ENCODE measurements at places on chromosomes 5 and 9.

DNA sequence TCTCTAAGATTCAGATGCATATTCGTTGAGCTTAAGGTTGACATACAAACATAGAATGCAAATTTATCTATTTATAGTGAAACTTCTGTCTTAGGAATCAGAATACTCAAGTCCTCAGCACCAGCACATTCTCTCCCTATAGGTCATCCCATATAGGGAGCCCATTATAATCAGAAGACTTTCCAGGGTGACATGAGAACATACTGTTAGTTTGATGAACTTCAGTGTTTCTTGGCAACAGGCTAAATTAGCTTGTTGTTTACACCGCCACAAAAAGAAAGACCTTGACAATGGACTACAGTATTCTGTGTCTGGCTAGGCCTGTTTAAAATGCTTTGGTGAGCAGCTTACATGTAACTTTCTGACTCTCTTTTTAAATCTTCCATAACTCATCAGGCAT lies 104.2 kb downstream of the TAF11L14 start:
- no peak for DNase-seq

GRCh38 chr9:78566521-78566920 lies 269.6 kb downstream of the PSAT1 start:
- DNase-seq, result no peak

DNA sequence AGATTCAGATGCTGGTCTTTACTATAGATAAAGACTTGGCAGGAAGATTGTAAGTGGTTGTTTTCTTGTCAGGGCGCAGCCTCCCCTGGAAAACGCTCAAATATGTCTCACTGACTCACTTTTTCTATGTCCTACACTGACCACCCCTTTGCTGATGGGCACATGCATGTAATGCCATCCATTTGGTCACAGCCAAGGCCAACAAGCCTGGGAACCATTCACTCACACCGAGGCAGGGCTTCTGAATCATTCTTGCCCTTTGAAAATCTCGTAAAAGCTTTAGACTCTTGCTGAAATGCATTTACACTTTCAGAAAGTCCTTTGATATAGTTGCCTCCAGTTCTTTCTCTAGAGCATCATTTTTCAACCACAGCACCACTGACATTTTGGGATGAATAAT lies 249.4 kb downstream of the ACTL7B start:
- no peak for DNase-seq

DNA sequence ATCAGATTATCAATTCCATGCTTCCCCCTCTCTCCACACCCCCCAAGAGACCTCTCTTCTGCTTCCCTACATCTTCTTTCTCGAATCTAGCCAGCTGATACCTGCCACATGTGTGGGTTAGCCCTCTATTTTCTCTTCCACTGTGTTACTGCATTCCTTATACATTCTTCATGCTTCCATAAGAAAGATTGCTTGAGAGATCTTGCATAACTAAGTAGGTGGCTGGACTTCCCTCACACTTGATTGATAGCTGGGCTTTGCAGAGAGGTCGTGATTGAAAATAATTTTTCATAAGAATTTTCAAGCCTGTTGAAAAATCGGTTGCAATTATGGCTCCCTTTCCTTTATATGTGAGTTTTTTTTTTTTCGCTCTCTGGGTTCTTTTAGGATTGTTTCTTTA lies 33.0 kb upstream of the PANK3 start:
- DNase-seq, result no peak

DNA sequence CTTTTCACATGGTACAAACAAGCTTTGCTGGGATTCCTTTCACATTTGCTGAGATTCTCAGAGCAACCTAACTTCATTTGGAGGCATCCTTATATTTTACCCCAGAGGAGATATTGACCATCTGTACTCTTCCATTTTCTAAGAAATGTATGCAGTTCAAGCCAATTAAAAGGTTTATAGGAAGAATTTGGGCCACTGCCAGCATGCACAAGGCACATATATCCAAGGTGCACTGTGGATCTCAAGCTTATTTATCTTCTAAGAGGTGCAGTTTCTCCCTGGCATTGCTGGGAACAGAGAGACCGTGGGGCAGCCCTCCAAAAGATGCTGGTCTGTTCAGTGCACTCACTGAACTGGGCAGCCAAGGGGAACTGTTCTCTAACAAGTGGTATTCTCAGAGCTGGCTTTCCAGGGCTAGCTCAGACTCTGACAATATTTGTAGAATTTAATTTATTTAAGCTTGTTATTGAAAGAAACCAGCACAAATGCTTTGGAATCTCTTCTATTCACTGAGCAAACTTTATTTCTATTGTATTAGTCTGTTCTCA lies 213.3 kb downstream of the TENT4A start:
- no peak for DNase-seq

DNA sequence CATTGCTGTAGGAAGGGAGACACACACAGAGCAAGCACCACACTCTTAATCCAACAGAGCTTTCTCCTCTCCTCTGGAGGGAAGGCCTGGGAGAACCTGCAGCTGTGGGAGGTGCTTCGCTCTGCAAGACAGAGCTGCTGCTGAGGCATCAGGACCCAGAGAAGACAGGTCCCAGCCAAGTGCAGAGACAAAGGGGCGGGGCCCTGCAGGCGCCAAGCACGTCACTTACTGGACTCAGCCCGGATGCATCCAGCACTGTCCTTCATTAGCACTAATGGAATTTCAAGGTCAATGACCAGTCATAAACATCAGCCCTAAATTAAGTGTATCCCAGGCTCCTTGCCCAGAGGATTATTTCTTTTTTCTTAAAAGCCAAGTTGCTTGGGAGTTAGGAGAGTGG lies 337.1 kb upstream of the PANK3 start:
- DNase-seq, result no peak

GRCh38 chr5:123441408-123441807 lies 18.2 kb upstream of the CEP120 start:
- peak; percentile 73 for DNase-seq

- DNase-seq, result no peak
These were observed 94.7 kb upstream of the ITGA2 start for GRCh38 chr5:52894451-52894850.

DNA sequence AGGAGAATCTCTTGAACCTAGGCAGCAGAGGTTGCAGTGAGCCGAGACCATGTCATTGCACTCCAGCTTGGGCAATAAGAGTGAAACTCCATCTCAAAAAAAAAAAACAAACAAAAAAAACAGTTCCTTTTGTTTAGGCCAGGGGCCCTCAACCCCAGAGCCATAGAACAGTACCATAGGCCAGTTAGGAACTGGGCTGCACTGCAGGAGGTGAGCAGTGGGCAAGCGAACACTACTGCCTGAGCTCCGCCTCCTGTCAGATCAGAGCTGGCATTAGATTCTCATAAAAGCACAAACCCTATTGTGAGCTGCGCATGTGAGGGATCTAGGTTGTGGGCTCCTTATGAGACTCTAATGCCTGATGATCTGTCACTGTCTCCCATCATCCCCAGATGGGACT lies 49.1 kb upstream of the SUB1 start:
- no peak for DNase-seq

GRCh38 chr9:61674465-61674864 lies 484.6 kb downstream of the SPATA31A7 start:
- no peak for DNase-seq

DNA sequence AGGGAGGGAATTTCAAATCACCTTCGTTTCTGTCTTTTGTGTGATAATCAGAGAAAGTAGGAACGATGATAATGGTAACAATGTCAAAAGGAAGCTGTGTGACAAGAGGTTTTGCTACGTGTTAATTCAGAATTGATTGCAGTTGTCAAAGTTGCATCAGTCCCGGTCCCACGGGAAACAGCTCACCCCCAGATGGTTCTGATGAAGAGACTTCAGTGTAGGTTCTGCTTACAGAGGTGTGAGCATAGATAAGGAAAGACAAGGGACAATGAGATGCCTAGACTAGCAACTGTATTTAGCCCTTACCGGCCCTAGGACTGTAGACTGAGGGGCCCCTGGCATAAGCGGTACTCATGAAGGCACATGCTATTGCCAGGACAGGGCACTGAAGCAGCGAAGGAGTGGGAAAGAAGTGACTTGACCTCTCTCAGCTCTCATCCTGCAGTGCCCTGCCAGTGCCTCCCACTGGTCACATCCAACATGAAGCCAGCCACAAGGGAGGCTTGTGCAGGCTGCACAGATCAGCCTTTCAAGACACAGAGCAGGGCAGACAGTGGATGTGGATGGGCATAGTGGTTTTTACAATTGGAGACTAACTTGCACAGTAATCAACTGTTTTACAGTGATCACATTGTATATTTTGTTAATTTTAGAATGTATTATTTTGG lies 21.1 kb downstream of the PDE8B start:
- DNase-seq, result no peak

DNA sequence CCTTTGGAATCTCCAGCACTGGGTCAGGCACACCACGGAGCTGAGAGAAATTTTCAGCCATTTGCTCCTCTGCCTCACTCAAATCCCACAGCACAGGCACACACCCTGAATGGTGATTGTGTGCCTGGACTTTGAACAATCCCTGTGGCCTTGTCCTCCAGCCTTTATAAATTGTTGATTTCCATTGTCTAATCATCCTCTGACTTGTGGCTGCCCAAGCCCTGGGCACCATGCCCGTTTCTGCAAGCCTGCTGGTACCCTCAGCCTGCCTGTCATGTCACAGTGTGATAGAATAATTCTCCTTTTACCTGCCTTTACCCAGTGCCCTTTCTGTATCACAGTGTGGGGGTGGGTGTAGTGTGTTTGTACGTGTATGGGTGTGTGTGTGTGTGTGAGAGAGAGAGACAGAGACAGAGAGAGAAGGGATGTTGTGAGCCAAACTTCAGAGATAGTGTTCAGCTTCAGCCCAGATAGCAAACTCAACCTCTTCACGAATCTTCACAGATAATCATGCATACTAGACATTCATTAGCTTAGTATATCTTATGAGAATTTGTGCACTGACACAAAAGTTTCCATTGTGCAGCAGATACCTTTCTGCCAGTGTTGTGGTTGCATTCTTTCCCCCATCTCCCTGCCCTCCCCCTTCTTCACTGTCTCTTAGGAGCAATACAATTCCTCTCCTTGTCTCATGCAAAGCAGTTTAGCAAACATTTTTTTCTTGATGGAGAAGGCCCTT lies 27.8 kb upstream of the SLC44A1 start:
- DNase-seq, result no peak

GRCh38 chr9:17470036-17470813 lies 108.6 kb upstream of the SH3GL2 start:
- DNase-seq, result no peak

DNA sequence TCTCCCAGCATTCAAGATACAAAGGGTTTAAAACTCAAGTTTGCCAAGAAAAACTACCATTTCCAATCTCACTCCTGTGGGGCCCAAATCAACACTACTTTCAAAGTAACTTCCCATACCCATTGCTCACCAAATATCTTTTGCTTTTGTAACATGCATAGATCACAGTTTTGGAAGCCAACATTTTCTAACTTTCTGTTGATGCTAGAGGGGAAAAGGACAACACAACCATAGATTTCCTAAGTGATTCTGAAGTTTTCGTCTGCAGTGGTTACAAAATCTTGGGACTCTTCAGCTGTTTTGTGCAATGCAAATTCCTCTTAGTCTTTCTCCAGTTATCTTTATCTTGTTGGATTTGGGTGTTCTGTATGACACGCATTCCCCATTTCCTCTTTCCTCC lies 94.1 kb upstream of the PAPPA start:
- DNase-seq, result no peak

Data from activated CD4-positive, alpha-beta T cell treated with anti-CD3 and anti-CD28 coated beads for 48 hours (primary cell).